NCI-H510A (cell line): ENCODE measurements at places on chromosomes 16 and 17.
A peak's percentile ranks its signal among the peaks of the same experiment; 100 is the strongest.

DNA sequence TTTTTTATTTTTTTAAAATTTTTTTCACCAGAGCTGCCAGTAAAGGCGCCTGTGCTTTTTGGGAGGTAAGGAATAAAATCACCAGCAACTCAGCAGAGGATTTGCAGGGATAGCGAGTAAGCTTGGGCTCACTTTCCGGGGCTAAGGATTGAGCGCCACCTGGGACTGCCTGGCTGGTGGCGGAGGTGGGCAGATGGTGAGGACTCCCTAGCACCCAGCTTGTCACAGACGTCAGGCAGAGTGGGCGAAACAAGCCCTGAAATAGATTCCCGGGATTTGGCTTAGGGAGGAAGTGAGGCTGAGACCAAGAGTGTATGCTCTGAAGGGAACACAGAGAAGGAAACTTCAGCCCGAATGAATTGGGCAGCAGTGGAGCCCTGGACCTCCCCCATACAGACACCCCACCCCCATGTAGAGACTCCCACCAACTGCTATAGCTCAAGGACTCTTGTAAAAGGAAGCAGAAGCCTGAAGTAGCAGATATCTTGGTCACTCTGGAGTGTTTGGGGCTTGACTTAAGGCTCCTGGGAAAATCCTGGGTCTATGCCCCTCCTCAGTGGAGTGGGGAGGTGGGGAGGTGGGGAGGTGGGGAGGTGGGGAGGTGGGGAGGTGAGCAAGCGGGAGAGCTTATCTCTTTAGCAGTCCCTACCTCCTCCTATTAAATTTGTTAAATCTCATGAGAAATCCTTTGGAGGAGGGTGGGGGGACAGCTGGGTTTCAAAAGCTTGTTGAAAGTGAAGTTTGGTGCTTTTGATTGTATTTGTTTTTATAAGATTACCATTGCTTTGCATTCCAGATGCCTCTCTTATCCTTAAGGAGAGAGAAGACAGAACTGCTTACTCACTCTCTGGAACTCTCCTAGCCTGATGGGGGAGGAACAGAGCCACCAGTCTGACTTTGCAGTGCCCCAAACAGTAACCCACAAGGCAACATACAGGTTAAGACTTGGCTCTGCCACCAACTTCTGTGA lies 8.2 kb downstream of the ARL4D start:
- DNase-seq, result no peak

- no peak for DNase-seq
Measured at GRCh38 chr17:67381929-67382257, 4.8 kb downstream of the PITPNC1 start.

DNA sequence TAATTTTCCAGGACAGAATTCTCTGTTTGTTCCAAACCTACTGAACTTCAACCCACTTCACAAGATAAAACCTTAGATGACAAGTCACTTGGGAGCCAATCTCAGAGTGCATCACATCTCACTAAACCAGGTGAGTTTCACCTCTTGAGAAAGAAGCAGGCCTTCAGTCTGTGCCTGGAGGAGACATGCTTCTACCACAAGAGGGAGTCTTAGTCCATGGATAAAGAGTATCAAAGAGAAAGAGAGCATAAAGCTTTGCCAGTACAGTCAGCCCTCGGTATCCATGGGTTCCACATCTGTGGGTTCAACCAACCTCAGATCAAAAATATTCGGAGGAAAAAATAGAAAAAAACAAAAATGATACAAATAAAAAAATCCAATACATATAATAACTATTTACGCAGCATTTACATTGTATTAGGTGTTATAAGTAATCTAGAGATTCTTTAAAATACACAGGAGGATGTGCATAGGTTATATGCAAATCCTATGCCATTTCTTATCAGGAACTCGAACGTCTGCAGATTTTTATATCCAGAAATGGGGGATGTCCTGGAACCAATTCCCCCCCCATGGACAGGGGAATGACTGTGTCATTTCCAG lies 37.7 kb downstream of the DUSP14 start:
- DNase-seq, result peak; percentile 6

GRCh38 chr16:66334853-66335574 lies 31.5 kb upstream of the CDH5 start:
- DNase-seq, result no peak

DNA sequence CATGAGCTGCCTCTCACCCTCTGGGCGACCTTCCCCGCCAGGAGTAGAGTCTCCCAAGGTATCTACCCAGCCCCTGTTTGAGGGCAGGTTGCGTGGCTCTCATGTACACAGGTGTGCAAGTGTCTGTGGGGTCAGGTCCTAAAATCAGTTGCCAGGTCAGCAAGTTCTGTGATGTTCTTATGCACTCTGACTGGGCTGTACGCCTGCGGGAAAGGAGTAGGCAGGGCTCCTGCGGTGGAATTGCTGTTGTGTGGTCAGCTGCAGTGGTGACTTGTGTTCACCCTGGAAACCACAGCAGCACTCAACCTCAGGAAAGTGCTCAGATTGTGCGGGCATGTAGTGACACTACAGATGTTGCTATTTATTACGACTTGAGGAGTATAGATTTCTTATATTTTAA lies 19.4 kb downstream of the NARF start:
- DNase-seq, result no peak

- DNase-seq, result no peak
Measured at GRCh38 chr16:28504707-28505404, 1.8 kb downstream of the IL27 start.

DNA sequence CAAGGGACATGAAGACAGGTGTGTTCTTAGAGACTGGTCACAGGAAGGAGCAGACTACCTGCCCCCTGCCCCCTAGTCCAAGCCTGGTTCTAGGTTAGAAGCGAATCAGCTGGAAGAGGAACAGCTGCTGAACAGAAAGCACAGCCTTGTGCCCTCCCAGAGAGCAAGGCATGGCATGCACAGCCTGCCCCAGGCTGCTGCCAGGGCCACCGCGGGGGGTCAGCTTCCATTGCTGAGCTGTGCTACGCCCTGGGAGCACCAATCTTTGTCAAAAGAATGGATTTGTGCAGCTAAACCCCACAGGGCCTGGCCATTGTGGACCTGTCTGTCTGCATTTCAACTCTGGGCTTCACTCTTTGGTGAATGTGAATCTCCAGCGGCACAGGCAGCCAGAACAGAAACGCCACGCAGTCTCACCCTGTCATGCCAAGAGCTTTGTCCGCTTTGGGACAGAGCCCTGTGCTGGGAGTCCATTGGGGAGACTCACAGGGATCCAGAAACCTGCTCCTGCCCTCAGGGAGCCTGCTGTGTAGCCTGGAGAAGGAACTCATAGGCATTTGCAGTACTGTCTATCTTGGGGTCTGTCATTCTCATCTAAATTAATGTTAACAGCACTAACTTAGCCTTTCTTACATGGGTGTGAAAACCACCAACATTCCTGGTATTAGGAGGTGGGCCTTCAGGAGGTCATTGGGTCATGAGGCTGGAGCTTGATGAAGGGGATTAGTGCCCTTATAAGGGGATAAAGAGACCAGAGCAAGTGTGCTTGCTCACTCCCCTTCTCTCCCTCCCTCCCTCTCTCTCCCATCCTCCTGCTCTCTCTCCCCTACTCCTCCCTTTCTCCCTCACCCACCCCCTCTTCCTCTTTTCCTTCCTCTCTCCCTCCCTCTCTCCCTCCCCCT lies 25.6 kb upstream of the CDRT4 start:
- no peak for DNase-seq

DNA sequence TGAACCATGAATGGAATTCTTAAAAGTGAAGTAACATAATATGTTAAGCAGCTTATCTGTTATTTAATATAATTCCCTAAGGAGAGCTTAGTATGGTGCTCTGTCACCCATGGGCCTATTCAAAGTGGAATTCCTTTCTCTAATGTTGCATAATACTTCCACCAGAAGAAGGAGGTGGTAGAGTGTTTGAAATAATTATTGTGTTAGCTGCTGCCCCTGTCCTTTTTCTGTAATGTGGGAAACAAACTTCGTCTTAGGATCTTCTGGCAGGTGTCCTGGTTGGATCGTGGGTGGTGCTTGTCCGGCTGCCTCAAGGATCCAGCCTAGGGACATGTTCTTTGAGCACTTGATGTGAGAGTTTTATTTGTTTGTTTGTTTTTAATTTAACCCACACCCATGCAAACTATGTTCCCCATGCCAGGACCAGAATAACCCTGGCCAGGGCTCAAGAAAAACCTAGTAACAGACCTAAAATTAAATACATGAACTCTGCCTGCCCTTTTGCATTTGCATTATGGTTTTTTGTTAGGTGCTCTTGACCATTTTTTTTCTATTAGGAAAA lies 46.1 kb downstream of the ZNRF1 start:
- DNase-seq, result no peak

GRCh38 chr17:78313735-78314648 lies 45.9 kb downstream of the SOCS3 start:
- peak; percentile 93 for DNase-seq

DNA sequence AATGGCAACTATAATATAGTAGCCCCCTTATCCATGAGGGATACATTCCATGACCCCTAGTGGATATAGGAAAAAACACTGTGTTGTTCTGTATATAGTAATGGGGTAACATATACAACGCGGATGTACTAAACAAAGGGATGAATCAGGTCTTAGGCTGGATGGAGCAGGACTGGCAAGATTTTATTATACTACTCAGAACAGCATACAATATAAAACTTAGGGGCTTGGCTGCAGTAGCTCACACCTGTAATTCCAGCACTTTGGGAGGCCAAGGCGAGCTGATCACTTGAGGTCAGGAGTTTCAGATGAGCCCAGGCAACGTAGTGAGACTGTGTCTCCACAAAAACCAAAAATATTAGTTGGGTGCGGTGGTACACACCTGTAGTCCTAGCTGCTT lies 26.8 kb downstream of the VMP1 start:
- no peak for DNase-seq

DNA sequence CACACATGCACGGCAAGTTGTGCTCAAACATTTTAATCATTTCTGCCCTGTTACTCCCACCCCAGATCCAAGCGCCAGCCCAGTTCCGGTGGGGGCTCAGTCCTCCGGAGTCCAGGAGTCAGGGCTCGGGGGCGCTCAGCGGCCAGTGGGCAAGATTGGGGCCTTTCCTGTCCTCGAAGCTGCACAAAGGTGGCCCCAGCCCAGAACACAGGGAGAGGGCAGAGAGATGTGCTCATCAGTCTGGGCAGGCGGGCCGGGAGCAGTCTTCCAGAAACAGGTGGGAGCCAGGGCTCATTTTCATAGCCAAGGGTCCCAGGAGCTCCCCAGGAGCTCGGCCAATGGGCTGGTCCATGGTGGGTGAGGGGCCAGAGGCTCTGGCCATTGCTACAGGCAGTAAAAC lies 4.1 kb downstream of the PRSS8 start:
- DNase-seq, result no peak

DNA sequence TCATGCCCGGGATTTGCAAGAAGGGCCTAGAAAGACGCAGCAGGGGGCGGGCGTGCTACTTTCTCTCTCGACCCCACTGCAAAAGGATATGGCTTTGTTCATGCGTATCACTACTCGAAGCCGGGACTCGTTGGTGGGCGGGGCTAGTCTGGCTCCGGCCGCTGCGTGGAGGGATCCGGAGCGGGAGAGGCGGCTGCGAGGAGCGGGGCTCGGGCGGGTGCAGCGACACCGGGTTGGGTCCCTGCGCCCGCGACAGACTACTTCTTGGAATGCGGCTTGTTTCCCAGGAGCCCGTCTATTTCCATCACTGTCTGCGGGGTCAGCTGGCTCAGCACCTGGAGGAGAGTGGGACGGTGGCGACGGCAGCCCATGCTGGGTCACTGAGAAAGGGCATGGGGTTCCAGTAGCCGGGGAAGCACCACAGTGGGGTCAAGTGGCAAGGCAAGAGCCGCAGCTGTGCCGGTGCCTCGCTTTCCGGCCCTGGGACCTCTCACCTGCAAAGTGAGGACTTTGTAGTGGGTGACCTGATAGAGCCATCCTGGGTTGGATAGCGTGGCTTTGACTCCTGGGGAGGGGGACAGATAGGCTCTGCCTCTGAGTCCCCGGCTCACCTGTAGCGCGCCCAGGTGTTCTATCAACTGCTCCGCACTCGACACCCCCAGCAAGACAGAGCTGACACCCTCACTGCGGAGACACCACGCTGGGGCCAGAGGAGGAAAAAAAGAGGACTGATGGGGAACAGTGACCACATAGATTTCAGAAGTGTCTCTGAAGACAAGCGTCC lies 6.6 kb downstream of the KCNAB3 start:
- no peak for DNase-seq

DNA sequence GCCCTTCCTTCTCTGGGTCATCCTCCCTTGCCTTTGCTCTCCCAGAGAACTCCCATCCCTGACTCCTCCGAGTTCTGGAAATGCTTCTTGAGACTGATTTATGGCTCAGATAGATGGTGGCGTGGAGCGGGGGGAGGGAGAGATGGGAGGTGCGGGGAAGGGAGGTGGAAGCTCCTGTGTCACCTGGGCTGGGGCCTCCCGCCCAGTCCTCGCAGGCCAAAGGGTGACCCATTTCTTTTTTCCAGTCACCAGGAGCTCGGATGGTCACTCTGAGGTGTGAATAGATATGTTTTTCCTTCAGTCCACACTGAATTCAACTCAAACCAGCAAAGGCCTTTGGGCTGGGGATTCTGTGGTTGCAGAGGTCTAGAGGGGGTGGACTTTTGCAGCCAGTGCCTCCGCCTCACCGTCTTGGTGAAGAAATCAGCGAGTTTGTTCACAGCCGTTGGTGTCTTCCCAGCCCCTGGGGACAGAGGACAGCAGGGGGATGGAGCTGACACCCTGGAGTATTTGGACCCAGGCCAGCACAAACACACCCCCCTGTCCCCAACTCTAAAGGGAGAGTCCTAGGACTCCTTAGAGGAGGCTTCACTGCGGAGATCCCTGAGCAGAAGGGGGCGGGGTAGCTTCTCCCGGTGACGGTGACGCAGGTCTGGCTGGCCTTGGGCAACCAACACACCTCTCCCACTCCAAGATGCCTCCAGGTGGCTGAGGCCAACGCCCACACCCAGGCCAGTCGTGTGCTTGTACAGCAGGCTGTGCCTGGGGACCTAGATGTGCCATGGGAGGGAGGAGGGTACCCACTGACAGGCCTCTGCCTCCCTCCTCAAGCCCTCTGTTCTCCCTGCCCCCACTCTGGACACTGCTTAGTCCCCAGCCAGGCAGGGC lies 80.6 kb downstream of the AMFR start:
- DNase-seq, result no peak

- DNase-seq, result no peak
Measured at GRCh38 chr16:15866451-15866850, 9.6 kb upstream of the MYH11 start.

- DNase-seq, result no peak
Measured at GRCh38 chr16:86033016-86033474, 134.1 kb downstream of the IRF8 start.

DNA sequence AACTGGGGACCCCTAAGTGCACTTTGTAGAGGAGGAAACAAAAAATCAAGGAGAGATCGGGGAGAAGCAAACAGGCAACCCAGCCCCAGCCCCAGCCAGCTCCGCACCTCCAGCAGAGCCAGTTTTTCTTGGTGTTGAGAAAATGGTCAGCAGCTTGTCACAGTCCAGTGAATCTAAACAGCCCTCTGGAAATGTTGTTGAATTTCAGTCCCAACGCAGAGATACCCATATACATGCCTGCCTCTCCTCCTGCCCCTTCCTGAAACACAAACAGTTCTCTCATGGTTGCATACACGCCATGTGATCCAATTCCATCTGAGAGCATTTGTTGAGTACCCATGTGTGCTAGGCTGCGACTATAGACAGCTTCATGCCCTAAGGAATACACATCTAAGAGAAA lies 42.4 kb upstream of the LHX1 start:
- DNase-seq, result peak; percentile 23

GRCh38 chr17:62895320-62896301 lies 70.4 kb upstream of the TANC2 start:
- DNase-seq, result no peak
